ENCODE measurements at places on chromosomes 6 and 20. TPM values are rescaled to one million over a fixed set of nuclear protein-coding genes. Genes with fewer than 3 reads are reported as not detected.

DNA sequence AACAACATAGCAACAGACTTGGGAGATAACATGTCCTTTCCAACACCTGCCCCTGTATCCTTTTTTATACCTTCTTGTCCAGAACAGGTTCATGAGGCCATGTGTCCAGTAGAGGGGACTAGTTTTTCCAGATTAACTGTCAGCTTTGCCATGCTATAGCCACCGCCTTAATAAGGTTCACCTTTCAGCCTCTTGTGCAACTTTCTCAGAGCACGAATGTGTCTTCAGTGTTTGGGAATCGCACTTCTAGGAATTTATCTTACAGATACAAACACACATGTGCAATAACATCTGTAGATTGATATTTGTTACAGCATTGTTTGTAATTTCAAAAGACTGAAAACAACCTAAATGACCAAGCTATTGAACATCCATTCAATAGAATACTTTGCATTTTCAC lies 21.4 kb downstream of the NCR2 start:
- H3K36me3 ChIP-seq = no peaks in the 10 kb centered on the region
- H3K4me1 ChIP-seq = no peaks in the 10 kb centered on the region
- H3K27me3 ChIP-seq = no peaks in the 10 kb centered on the region
- H3K4me3 ChIP-seq = no peak overlapping the region
- DNase-seq = no peak

DNA sequence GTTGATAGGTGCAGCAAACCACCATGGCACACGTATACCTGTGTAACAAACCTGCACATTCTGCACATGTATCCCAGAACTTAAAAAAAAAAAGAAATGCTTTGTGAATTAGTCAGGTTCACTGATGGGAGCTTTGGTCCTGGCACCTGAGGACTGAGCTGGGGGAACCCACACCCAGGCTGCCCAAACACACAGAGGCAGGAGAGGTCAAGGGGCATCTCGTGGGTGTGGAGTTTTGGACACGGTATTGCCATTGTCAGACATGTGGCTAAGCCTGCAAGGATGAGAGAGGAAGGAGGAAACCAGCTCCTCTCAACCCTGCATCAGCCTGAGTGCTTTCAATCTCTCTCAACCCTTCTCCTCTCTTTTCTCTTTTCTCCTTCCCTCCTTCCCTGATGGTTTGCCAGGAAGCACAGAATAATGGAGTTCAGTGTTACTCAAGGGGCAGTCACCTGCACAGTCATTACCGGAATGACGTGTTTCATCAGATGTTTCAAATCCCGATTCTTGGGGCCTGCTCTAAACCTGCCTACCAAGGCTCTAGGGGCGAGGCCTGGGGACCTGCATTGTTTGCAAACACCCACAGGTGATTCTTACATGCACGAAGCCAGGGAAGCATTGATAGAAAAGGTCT lies 89.9 kb upstream of the NEDD9 start:
- no peaks in the 10 kb centered on the region for H3K4me1 ChIP-seq
- H3K36me3 ChIP-seq = no peaks in the 10 kb centered on the region
- no peak overlapping the region for H3K4me3 ChIP-seq
- no peak for DNase-seq
- H3K27ac ChIP-seq = no peak overlapping the region

DCDC2 gene
- 2.5 TPM for total RNA-seq

- no peaks in the 10 kb centered on the region for H3K4me1 ChIP-seq
- H3K27ac ChIP-seq = no peak overlapping the region
- no peaks in the 10 kb centered on the region for H3K27me3 ChIP-seq
- H3K36me3 ChIP-seq = no peaks in the 10 kb centered on the region
- DNase-seq = no peak
Observed at GRCh38 chr6:45920819-45921511, 94.7 kb downstream of the CLIC5 start.

TTK gene
- 16.4 TPM for total RNA-seq

- H3K36me3 ChIP-seq = no peaks in the 10 kb centered on the region
- no peaks in the 10 kb centered on the region for H3K4me1 ChIP-seq
- no peaks in the 10 kb centered on the region for H3K27me3 ChIP-seq
- no peak overlapping the region for H3K27ac ChIP-seq
Observed at GRCh38 chr6:139708337-139709199, 334.1 kb upstream of the CITED2 start.

ANGPT4 gene
- 1.2 TPM for total RNA-seq

RANBP9 gene
- total RNA-seq = 59.0 TPM

PRKN gene
- total RNA-seq = 10.7 TPM

GRCh38 chr6:49522710-49523593 lies 23.2 kb downstream of the GLYATL3 start:
- H3K36me3 ChIP-seq = no peaks in the 10 kb centered on the region
- no peak overlapping the region for H3K27ac ChIP-seq
- no peaks in the 10 kb centered on the region for H3K27me3 ChIP-seq
- peak; percentile 9 for DNase-seq
- H3K4me3 ChIP-seq = no peak overlapping the region
- no peaks in the 10 kb centered on the region for H3K4me1 ChIP-seq

DNA sequence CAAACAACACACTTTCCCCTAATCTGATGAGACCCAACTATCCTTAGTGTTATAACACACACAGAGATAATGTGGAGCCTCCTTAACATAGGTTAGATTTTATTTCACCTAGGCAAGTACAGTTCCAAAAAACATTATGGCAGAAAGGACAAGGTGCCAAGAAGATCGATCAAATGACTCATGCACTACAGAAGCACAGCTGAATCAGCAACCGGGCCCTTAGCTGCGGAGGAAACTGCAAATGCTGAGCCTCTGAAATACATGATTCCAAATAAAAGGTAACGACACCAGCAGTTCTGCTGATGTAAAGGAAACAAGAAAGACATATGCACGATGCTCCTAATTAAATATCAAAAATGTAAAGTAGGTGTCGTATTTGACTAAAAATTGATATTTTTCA lies 19.9 kb upstream of the MUC21 start:
- no peak overlapping the region for H3K27ac ChIP-seq
- H3K36me3 ChIP-seq = no peaks in the 10 kb centered on the region
- H3K27me3 ChIP-seq = no peaks in the 10 kb centered on the region
- no peak for DNase-seq

DNA sequence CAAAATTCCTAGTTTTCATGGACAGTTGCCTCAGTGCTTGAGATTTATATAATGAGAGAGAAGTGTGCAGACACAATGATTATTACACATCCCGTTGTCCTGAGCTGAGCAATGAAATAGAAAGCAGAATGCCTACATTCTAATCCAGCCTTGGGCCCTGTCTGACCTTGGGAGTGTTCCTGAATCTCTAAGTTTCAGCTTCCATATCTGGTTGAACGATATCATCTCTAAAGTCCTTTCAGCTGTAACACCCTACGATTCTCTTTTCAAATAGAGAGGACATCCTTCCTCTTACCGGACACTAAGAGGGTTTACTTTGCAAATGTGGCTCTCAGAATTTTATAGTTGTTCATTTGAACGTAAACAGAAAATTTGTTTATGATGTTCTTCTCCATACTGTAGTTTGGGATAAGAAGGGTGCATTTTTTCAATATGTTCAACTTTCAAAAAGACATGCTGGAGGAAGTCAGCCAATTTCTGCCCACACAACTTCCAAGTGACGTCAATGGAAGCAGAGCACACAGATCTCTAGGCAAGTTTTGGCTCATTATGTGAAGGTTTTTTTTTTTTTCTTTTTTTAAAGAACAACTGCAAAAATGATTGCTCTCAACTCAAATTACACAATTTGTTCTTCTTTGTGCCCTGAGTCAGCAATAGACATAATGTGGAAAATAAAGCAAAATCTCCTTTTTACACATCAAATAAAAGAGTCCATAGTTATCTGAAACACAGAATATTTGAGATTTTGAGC lies 50.4 kb downstream of the PDE7B start:
- H3K4me3 ChIP-seq = no peak overlapping the region
- DNase-seq = no peak
- no peaks in the 10 kb centered on the region for H3K27me3 ChIP-seq
- no peak overlapping the region for H3K27ac ChIP-seq
- no peaks in the 10 kb centered on the region for H3K4me1 ChIP-seq

MMP24OS gene
- total RNA-seq = 65.8 TPM

THEMIS gene
- 1.6 TPM for total RNA-seq

DNA sequence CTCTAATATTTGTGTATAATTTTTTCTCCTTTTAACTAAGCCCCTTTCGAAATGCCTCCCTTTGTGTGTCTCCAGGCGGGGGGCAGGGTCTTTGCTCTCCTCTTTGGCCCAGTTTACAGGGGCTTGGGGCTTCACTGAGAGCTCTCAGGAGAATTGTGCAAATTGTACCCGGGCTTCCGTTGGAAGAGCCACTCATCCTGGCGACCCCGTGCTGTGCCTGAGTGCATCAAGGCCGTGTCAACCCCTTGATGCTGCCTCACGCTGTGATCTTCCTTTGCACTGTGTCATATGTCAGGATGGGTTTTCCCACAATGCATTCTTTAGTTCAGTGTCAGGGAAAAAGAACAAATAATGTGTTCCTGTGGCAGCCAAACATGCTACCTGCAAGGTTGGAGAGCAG lies 118.0 kb upstream of the POU3F2 start:
- no peak overlapping the region for H3K4me3 ChIP-seq
- H3K27ac ChIP-seq = no peak overlapping the region
- no peaks in the 10 kb centered on the region for H3K36me3 ChIP-seq

GRCh38 chr6:37862430-37862829 lies 42.9 kb downstream of the ZFAND3 start:
- no peaks in the 10 kb centered on the region for H3K27me3 ChIP-seq
- no peak overlapping the region for H3K4me3 ChIP-seq
- H3K36me3 ChIP-seq = no peaks in the 10 kb centered on the region

OTOR gene
- total RNA-seq = not detected

DNA sequence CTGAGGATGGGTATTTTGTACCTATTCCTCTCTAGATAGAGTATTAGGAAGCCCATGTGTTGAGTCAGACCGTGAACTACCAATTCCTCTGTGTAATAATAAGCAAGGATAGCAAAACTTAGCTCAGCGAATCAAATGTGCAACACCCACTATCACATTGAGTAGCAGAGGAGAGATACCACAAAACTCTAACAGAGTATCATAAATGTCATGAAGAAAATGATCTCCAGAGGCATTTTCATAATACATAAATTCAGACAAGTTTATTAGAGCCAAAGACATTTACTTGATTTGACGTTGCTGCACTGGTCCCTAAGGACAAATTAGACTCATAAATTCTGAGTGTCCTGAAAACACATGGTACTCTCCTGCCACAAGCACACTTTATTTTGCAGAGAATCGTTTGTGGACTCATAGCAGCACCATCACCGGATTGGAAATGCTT lies 245.2 kb downstream of the HAO1 start:
- no peaks in the 10 kb centered on the region for H3K36me3 ChIP-seq
- peaks cover 2% of the 10 kb centered on the region for H3K27me3 ChIP-seq
- H3K27ac ChIP-seq = no peak overlapping the region
- no peak for DNase-seq
- H3K4me3 ChIP-seq = no peak overlapping the region

- no peaks in the 10 kb centered on the region for H3K27me3 ChIP-seq
- H3K4me1 ChIP-seq = no peaks in the 10 kb centered on the region
- DNase-seq = no peak
- no peak overlapping the region for H3K27ac ChIP-seq
Observed at GRCh38 chr20:42138729-42139128, 520.6 kb upstream of the CHD6 start.

DNA sequence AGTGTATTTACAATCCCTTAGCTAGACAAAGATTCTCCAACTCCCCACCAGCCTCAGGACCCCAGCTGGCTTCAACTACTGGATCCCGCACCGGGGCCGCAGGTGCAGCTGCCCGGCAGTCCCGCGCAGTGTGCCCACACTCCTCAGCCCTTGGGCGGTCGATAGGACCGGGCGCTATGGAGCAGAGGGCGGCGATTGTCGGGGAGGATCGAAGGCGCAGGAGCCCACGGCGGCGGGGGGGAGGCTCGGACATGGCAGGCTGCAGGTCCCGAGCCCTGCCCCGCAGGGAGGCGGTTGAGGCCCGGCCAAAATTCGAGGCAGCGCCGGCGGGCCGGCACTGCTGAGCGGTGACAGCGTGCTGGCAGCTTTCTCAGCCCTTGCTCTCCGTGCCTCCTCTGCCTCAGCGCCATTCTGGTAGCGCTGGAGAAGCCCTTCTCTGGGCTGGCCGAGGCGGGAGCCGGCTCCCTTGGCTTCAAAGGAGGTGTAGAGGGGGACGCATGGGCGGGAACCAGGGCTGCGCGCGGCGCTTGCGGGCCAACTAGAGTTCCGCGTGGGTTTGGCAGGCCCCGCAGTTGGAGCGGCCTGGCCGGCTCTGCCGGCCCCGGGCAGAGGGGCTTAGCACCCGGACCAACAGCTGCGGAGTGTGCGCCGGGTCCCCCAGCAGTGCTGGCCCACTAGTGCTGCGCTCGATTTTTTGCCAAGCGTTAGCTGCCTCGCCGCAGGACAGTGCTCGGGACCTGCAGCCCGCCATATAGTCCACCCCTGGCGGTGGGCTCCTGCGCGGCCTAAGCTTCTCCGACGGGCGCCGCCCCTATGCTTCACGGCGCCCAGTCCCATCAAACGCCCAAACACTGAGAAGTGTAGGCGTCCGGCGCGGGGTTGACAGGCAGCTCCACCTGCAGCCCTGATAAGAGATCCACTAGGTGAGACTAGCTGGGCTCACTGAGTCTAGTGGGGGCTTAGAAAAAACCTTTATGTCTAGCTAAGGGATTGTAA lies 32.4 kb upstream of the KIF13A start:
- H3K4me3 ChIP-seq = no peak overlapping the region
- no peaks in the 10 kb centered on the region for H3K4me1 ChIP-seq
- no peak for DNase-seq

TSBP1 gene
- not detected for total RNA-seq

GRCh38 chr20:41476013-41476441 lies 109.4 kb upstream of the EMILIN3 start:
- DNase-seq = peak; percentile 15
- H3K27ac ChIP-seq = no peak overlapping the region
- no peak overlapping the region for H3K4me3 ChIP-seq
- H3K27me3 ChIP-seq = no peaks in the 10 kb centered on the region
- no peaks in the 10 kb centered on the region for H3K36me3 ChIP-seq

SF3B5 gene
- 212 TPM for total RNA-seq

GRCh38 chr6:16248271-16248853 lies 10.0 kb downstream of the GMPR start:
- H3K4me1 ChIP-seq = peaks cover 5% of the 10 kb centered on the region
- H3K36me3 ChIP-seq = no peaks in the 10 kb centered on the region
- no peaks in the 10 kb centered on the region for H3K27me3 ChIP-seq
- no peak for DNase-seq
- H3K27ac ChIP-seq = no peak overlapping the region
- no peak overlapping the region for H3K4me3 ChIP-seq

GRCh38 chr6:15417811-15418210 lies 171.9 kb downstream of the JARID2 start:
- H3K27ac ChIP-seq = no peak overlapping the region
- H3K4me1 ChIP-seq = no peaks in the 10 kb centered on the region
- H3K36me3 ChIP-seq = no peaks in the 10 kb centered on the region
- H3K4me3 ChIP-seq = no peak overlapping the region

SIM1 gene
- total RNA-seq = 0.85 TPM

GRCh38 chr6:148274809-148275208 lies 67.8 kb upstream of the SASH1 start:
- no peak overlapping the region for H3K27ac ChIP-seq
- no peaks in the 10 kb centered on the region for H3K27me3 ChIP-seq
- H3K36me3 ChIP-seq = no peaks in the 10 kb centered on the region
- DNase-seq = no peak

TMEM244 gene
- not detected for total RNA-seq

Data from prostate gland (tissue), 2 donors.